ENCODE measurements at places on chromosomes 11 and 22. TPM values are rescaled to one million over a fixed set of nuclear protein-coding genes. Genes with fewer than 3 reads are reported as not detected.

Gene TRIM6
- total RNA-seq, result 0.80 TPM

Gene TPCN2
- total RNA-seq, result 24.3 TPM

Gene RCOR2
- total RNA-seq, result 0.37 TPM

Gene DUSP8
- 12.1 TPM for total RNA-seq

Gene SREBF2
- total RNA-seq, result 145 TPM

Gene HOATZ
- not detected for total RNA-seq

Gene OR51B4
- not detected for total RNA-seq

Gene KRTAP5-9
- not detected for total RNA-seq

Gene APOBEC3A
- total RNA-seq, result not detected

Gene TST
- total RNA-seq, result 64.7 TPM

Gene C11orf16
- not detected for total RNA-seq

Gene PGA4
- not detected for total RNA-seq

Gene OVOL1
- total RNA-seq, result 15.2 TPM

Gene SCGB1C1
- not detected for total RNA-seq

Gene KIAA0930
- total RNA-seq, result 56.8 TPM

Gene POU2AF1
- not detected for total RNA-seq

Gene OR51B5
- total RNA-seq, result not detected

Gene KCTD14
- total RNA-seq, result 13.2 TPM

Gene PHRF1
- 43.2 TPM for total RNA-seq

Gene MUC6
- 4.6 TPM for total RNA-seq

Gene MSANTD2
- 13.0 TPM for total RNA-seq

Gene CHEK2
- total RNA-seq, result 35.7 TPM

Gene KCTD17
- total RNA-seq, result 19.8 TPM

Gene GLYAT
- total RNA-seq, result not detected

Gene OR5AN1
- total RNA-seq, result not detected

Gene GAL
- 1.2 TPM for total RNA-seq

Gene FGF19
- 0.73 TPM for total RNA-seq

Gene ENTHD1
- not detected for total RNA-seq

Gene GSTP1
- total RNA-seq, result 838 TPM

Gene SCARF2
- total RNA-seq, result 0.68 TPM

Gene C1QTNF4
- total RNA-seq, result not detected
